ENCODE measurements at places on chromosomes 2 and 18.

DNA sequence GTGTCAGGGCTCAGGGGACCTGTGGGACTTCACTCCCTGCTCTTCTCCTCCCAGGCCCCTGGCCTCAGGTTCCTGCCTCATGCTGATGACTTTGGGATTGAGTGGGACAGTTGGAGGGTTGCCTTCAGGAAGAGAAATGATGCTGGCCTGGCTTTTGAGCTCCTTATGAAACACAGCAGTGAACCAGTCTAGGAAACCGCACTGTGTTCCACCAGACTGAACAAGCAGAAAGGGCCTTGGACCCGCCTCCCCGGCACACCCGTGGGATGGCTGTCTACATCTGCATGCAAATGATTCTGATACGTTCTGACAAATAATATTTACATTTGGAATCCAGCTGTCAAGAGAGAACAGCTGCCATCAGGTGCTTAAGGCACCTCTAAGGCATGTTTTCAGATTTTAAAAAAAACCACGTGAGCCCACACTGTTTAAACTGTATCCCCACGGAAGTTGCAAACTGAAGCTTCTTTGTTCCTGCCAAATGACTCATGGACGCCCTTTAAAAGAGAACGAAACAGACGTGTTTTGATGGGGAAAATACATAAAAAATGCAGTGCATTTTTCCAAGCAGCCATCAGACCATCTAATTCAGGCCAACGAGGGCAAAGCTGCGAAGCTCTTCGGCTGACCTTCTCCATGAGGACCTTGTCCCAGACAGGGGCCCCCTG, 27.6 kb upstream of the ASAP2 start:
- no peak for DNase-seq

DNA sequence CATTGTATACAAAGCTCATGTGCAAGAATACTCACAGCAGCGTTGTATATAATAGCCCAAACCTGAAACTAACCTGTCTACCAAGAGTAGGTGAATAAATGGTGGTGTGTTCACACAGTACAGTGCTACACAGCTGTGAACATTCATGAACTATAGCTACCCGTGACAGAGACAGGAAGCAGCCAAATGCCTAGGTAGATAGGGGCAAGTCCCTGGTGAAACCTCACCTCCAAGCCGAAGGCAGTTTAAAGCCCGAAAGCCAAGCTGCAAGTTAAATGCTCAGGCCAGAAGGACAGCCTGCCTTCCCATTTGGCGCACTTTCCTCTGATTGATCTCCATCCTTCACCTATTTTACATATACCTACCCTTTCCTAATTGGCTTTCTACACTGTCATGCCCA, 36.5 kb upstream of the IMPA2 start:
- DNase-seq = no peak

DNA sequence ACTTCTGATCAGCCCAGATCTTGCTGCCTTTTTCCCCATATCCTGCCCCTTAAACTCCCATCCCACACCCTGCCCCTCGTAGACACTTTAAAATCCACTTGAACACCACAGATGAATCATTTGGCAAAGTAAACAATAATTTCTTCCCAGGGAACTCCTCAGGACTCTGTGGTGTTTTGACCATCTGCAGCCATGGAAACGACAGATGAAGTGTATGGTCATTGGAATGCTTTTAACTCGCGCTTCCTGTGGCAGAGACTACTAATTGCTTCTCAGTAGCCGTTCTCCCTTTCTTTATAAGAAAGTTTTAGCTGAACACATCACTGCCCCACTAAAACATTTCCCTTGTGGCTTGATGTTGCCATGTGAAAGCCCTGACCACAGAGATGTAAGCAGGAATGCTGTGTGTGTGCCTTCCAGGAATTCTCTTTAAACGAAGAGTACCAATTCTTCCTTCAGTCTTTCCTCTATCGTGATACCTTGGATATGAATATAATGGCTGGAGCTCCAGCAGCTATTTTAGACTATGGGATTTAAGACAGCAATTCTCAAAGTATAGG, 92.7 kb upstream of the PARD3B start:
- DNase-seq = no peak

DNA sequence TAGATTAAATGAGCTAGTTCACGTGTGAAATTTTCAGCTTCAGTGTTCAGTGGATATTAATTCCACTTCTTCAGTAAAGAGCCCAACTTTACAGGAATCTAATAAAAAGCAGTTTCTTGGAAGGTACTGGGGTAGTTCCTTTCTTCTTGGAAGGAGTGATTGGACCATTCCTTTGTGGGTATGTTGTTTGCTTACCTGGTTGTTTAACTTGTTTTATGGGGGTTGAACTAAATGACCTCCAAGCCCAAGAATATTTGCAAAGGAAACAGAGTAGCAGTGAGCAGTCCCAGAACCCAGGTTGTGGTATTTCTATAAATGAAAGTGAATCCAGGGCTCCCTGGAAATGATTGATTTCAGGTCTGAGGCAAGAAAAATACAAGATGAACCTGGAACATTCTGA, 31.4 kb downstream of the KCNJ13 start:
- DNase-seq = no peak

- DNase-seq = no peak
These were observed 14.5 kb downstream of the SH3BP4 start for GRCh38 chr2:234966340-234966739.

- DNase-seq = no peak
These were observed 26.4 kb upstream of the PKDCC start for GRCh38 chr2:42021464-42021863.

GRCh38 chr2:44599130-44599529, 237.4 kb downstream of the CAMKMT start:
- DNase-seq = no peak

GRCh38 chr2:70965506-70965905, 12.9 kb upstream of the ANKRD53 start:
- no peak for DNase-seq

- DNase-seq = no peak
These were observed 20.2 kb downstream of the DPP4 start for GRCh38 chr2:162053808-162054155.

DNA sequence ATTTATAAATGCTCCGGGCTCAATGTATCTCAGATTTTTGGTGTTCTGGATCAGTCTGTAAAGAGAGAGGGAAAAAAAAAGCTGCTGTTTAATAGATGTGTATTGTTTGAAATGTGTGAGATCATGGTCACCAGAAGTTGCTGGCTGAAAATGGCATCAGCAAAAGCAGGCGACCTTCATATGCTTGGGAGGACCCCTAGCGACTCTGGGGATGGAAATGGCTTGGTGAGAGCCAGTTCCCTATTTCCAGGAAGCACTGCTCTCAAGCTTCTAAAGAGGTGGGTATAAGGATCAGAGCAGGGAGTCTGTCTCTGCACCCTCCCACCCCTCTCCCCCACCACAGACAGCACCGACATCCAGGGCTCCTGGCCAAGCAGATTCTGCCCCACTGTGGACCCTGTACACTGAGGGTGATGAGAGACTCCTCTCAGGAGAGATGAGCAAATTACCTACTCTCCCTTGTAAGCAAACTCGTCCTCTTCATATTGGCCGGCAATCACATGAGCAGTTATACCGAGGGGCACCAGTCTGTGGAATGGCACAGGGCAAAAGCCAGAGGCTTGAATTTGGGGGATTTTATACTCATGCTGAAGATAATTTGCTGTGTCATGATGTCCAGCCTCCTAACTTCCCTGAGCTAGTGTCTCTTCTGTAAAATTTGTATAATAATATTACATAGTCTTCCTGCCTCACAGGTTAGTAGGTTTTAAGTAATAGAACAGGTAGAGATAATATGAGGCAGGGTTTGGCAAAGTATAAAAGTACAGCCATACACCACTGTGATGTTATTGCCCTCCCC, 29.6 kb downstream of the LHCGR start:
- no peak for DNase-seq

GRCh38 chr2:148162871-148163270, 142.0 kb downstream of the MBD5 start:
- no peak for DNase-seq

DNA sequence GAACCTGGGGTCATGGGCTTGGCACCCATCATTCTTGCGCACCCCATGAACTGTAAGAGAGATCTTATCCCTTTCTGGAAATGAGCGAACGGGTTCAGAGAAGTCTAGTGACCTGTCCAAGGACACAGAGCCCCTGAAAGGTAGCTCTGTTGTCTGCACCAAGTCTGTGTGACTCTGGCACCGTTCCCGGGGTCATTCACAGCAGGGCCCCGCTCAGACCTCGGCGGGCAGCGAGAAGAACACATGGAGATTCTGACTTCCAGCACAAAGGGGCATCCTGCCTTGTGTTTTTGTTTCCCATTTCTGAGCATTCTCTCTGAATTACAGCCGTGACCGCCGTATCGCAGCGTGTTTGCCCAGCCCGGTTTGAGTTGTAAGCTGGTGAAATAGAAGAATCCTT, 231.7 kb downstream of the KLHL29 start:
- DNase-seq = no peak

- no peak for DNase-seq
These were observed 260.4 kb upstream of the MEIS1 start for GRCh38 chr2:66174491-66174890.

DNA sequence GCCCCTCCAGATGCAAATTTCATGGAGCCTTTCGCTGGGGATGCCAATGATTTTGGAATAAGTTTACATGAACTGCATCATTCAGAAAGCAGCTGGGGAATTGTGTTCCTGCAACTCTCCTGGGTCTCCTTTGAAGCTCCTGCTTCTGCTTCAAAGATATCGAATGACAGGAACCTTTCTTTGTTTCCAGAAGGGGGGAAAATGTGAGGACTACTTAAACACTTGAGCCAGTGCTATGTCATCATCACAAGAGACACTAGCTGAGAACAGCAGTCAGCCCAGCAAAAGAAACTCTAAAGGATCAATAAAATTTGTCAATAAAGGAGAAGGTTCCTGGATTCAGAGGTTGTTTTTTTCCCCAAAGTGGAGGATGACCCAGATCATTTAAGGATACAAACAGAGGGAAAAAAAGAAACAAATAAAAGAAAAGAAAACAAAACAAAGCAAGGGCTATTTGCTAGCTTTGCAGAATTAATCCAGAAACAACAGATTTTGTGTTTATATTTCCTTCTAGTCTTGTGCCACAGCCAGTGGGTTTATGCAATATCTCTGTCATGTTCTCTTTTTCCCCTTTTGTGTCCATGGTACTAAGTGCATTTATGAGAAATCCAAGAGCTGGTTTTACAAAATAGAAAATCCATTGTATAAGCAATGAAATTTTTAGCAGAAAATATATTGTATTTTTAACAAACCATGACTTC, 463.7 kb downstream of the CDH2 start:
- peak; percentile 91 for DNase-seq

GRCh38 chr2:14558335-14558919, 74.1 kb upstream of the LRATD1 start:
- no peak for DNase-seq

GRCh38 chr2:134232868-134233727, 20.8 kb upstream of the MGAT5 start:
- DNase-seq = no peak

- no peak for DNase-seq
These were observed 80.8 kb downstream of the FMNL2 start for GRCh38 chr2:152415796-152416195.

DNA sequence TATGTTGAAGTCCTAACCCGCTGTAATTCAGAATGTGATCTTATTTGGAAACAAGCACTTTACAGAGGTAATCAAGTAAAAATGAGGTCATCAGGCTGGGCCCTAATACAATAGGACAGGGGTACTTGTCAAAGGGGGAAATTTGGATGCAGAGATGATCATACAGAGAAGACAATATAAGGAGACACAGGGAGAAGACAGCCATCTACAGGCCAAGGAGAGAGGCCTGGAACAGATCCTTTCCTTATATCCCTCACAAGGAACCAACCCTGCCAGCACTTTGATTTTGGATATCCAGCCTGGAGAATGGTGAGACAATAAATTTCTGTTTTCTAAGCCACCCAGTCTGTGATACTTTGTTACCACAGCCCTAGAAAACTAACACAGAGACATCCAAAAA, 104.3 kb downstream of the METTL4 start:
- DNase-seq = no peak

- DNase-seq = no peak
These were observed 71.7 kb downstream of the IL1R2 start for GRCh38 chr2:102063487-102063911.

- DNase-seq = no peak
These were observed 540.9 kb upstream of the NRP2 start for GRCh38 chr2:205141381-205141780.

DNA sequence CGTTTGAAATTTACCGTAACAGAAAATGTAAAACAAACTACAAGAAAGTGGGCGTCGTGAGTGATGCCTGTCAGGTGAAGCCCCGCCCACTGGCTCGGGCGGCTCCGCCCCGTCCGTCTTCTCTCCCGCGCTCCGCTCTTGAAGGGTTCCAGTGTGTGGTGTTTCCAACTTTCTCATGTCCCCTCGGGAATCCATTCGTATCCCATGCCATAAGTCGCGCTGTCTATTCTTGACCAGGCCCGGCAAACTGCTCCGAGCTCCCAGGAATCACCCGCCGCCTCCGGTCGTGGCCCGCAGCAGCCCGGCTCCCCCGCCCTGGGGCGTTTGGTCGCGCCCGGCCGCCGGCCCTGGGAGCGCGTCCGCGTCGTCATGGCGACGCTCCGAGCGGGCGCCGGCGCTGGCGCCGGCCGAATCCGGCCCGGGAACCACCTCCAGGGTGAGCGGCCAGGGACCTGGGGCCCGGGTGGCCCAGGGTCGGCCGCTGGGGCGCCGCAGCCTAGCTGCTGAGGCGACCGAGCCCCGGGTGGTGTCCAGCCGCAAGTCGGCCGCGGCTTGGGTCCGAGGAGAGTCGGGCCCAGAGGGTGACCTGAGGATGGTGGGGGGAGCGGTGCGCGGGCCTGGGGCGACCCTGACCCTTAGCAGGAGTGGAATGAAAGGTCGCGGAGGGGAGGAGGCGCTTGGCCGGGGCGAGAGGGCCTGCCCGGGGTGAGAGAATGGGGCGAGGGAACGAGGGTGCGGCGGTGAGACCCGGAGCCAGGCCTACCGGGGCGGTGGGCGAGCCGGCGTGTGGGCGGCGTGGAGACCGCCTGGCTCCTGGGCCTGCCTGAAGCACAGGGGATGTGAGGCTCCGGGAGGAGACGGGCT, at the start of gene CFAP221:
Gene CFAP221 (plus strand): TSS at position 375 of the 864 bp plus-strand sequence. CDS start 1,683 bp downstream, outside the sequence.
- peak; percentile 28 for DNase-seq

GRCh38 chr18:37534627-37535026, 31.0 kb downstream of the CELF4 start:
- DNase-seq = no peak

GRCh38 chr2:182379241-182379640, 47.6 kb downstream of the PDE1A start:
- DNase-seq = no peak

- no peak for DNase-seq
These were observed 124.1 kb upstream of the FIGN start for GRCh38 chr2:163859951-163860350.

DNA sequence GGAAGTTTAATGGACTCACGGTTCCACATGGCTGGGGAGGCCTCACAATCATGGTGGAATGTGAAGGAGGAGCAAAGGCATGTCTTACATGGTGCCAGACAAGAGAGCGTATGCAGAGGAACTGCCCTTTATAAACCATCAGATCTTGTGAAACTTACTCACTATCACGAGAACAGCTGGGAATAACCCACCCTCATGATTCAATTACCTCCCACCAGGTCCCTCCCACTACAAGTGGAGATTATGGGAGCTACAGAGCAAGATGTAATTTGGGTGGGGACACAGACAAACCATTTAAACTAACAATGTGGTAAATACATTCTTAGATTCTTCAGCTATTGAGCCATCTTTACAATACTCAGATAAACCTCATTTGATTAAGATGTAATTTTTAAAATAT, 176.1 kb downstream of the SH3BP4 start:
- no peak for DNase-seq
